ENCODE measurements at places on chromosomes 5 and 9.

- DNase-seq: no peak
Measured at GRCh38 chr9:93248386-93249040, 64.6 kb downstream of the WNK2 start.

DNA sequence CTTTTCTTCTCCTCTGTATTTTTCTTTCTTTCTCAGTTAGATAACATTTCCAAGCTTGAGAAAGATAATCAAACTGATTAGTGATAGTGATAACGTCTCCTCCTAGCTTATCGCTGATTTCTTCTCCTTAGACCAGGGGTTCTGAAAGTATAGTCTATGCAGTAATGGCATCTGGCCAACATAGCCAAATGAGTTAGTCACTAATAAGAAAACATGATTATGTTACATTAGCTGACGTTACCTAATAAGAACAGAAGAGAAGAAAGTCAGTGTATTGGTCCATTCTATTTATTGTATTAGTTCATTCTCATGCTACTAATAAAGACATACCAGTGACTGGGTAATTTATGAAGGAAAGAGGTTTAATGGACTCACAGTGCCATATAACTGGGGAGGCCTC, 111.2 kb downstream of the STRBP start:
- DNase-seq: no peak

DNA sequence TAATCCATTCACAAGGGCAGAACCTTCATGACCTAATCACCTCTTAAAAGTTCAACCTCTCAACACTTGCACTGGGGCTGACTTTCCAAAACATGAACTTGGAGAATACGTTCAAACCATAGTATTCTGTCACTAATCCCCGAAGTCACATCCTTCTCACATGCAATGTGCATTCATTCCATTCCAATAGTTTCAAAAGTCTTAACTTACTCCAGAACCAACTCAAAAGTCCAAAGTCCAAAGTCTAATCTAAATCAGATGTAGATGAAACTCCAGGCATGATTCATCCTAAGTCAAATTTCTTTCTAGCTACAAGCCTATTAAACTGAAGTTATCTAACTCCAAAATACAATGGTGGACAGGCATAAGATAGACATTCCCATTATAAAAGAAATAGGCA, 21.7 kb upstream of the ADAMTSL1 start:
- DNase-seq: no peak

DNA sequence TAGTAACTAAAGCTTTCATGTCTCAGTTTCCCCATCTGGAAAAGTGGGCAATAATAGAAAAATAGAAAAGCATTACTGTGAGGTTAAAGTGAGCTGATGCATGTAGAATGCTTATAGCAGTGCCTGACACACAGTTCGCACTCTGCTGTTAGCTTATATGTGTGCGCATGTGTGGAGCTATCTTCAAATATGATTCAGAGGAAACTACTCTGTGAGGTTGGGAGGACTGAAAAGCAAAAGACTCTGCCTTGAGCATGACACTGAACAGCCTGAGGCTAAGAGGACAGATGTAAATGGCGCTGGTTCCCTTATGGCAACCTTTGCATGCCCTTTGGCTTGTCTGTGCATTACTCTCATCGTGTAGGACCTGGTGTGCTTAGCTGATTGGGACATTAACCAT, 19.4 kb downstream of the NTRK2 start:
- no peak for DNase-seq

DNA sequence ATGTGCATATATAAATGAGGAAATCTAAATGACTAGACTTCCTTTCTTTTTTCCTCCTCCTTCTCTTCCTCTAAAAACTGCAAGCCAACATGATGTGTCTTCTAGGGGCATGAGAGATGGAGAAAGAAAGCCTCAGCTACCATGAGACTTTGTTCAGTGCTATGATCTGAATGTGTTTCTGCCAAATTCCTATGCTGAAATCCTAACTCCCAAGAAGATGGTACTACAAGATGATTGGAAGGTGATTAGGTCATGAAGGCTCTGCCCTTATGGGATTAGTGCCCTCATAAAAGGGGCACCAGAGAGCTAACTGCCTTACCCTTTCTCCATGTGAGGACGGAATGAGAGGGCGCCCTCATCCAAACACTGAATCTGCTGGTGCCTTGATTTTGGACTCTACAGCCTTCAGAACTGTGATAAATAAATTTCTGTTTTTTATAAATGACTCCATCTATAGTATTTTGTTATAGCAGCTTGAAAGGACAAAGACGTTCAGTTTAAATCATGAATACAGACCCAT, 72.2 kb upstream of the IL6ST start:
- no peak for DNase-seq

DNA sequence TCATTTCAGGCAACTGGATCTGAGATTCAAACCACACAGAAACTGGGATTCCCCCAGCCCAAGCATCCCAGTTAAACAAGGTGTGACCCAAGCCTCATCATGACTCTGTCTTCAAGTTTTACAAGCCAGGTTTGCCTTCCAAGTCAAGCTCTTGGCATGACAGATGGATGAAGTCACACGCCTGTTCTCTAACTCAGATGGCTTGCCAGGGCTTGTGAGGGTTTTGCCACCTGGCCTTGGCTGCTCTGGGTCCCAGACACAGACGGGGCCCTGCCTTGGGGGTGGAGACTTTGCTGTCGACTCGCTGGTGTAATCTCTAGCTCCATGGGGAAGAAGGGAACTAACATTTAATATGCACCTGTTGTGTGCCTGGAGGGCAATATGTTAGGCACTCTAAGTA, 95.8 kb upstream of the RARS1 start:
- no peak for DNase-seq

- DNase-seq: no peak
Measured at GRCh38 chr5:174221436-174221835, 175.9 kb downstream of the NSG2 start.

GRCh38 chr5:82403026-82403425, 124.9 kb upstream of the RPS23 start:
- DNase-seq: no peak

GRCh38 chr5:6236858-6237481, 141.4 kb downstream of the MED10 start:
- DNase-seq: no peak

GRCh38 chr9:76302543-76302942, 91.7 kb downstream of the RFK start:
- DNase-seq: no peak

DNA sequence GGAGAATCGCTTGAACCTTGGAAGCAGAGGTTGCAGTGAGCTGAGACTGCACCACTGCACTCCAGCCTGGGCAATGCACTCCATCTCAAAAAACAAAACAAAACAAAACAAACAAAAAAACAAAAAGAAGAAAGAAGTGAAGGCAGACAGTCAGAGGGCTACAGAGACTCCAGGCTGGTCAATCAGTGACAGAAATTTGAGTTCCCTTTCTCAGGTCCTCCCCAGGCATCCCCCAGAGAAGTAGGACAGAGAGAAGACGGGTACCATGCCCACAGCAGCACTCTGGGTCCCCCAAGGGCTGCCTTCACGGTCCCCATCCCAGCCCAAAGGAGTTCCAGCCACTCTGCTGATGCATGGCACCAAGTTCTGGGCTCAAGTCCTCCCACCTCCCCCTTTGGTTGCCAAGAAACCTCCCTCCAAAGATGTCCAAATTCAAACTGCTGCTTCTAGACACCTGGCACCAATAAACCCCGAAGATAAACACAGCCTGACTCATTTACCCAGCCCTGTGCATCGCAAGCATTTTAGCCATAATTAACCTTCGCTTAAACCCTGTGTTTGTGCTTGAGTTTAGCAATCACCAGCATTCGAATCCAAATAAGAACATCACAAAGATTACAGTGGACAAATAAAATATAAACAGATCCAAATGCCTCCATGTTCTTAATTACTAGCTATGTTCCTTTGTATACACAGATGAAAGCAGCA, 24.0 kb downstream of the SEMA4D start:
- no peak for DNase-seq

- DNase-seq: no peak
Measured at GRCh38 chr9:134966270-134966669, 48.6 kb upstream of the FCN1 start.

DNA sequence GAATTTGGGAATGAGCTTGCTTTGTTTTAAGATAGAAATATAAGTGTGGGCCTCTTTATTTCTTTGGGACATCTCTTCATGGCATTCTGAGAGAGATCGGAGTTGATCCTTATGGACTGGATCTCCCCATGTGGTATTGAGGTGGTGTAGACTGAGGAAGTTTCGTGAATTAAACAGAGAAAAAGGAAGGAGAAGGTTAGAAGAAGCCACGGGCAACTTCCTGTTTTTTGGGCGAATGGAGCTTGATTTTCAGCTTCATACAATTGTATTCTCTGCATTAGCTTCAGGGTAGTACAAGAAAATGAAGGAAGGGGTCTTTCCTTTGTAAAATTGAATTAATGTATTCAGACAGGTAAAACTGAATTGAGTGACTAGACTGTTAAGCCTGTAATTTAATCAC, 70.5 kb upstream of the HMHB1 start:
- no peak for DNase-seq

- no peak for DNase-seq
Measured at GRCh38 chr9:16421532-16421931, 448.9 kb downstream of the BNC2 start.

DNA sequence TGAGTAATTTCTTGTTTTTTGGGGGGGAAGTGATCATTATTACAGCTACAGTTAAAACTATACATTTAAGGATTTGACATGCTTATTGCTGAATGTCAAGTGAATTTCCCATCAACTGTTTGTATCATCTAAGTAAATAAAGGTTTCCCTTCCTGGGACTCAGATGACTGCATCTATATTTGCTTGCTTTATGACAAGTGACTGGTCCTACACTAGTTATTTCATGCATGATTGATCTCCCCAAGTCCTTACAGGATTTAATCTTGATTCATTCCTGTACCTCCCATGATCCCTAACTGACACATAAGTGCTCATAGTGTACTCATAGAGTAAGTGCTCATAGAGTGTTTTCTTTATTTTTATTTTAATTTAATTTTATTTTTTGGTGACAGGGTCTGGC, 2.8 kb downstream of the TXNDC8 start:
- DNase-seq: no peak

- DNase-seq: no peak
Measured at GRCh38 chr5:169869066-169869465, 111.2 kb downstream of the INSYN2B start.

- DNase-seq: no peak
Measured at GRCh38 chr5:52007230-52007858, 624.1 kb downstream of the ISL1 start.

GRCh38 chr5:78634634-78635033, 13.9 kb downstream of the LHFPL2 start:
- no peak for DNase-seq

DNA sequence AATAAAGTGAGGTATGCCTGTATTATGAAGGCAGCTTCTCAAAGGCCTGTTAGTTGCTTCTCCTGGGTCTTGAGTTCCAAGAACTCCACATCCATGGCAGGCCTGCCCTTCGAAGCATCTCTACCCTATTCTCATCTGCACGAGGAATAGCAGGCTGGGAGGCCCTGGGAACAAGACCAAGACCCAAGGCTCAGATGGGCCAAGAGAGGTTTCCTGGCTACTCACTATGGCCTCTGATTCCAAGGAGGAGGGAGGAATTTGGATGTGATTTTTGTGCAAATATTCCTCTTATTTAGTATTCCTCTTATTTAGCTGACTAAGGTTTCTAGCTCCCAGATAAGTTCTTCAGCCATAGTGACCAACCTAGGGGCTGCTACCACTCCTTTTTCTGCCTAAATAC, 151.3 kb downstream of the SAXO1 start:
- no peak for DNase-seq
